ENCODE measurements at places on chromosomes 5 and 9.

DNA sequence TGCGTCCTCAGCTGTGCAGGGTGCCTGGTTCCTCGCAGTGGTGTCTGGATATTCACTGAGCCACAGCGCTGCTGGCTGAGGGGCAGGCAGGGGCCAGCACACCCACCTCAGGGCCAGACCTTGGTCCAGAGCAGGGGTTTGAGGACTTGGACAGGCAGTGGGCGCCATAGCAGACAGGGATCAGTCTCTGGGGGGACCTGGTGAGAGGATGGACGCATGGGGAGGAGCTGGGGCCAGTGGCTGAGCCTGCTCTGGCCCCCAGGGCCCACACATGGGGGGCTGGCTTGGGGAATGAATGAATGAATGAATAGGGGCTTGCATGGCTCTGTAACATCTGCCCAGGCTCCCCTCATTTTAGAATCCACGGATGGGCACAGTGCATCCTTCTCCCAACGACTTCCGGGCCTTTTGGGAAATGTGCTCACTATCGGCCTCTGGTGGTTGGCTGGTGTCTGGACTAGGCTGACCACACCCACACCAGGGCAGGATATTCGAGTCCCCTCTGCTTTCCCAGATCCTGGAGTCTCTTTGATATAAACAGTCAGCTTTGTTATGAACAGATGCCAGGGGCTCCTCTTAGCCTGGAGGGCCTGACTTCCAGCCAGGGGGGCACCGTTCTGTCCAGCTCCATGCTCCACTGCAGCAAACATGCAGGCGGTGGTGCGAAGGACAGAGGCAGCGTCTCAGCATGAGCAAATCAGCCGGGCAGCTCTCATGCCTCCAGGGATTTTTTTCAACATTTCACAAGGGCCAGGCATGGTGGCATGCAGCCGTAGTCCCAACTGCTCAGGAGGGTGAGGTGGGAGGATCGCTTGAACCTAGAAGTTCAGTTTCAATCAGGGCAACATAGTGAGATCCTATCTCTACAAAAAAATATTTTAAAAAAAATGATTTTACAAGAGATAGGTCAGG, 62.6 kb downstream of the NEK6 start:
- DNase-seq, result peak; percentile 55

GRCh38 chr5:59416026-59416425, 477.5 kb downstream of the PDE4D start:
- DNase-seq, result no peak

DNA sequence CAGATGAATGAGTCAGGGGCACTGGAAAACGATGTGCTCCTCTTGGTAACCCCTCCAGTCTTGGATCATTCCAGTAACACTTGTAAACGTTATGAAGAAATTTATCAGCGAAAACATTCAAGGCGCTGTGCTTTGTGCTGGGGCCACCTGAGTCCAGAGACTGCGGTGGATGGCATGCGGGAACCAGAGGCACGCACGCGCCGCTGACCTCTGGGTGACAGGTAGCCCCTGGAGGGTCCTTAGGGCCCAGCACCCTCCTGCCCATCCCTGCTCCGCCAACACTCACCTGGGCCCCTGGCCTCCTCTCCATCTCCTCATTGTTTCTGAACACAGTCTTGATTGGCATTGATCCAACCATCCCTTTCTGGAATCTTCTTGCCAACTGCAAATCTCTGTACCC, 86.9 kb downstream of the DAP start:
- DNase-seq, result no peak

DNA sequence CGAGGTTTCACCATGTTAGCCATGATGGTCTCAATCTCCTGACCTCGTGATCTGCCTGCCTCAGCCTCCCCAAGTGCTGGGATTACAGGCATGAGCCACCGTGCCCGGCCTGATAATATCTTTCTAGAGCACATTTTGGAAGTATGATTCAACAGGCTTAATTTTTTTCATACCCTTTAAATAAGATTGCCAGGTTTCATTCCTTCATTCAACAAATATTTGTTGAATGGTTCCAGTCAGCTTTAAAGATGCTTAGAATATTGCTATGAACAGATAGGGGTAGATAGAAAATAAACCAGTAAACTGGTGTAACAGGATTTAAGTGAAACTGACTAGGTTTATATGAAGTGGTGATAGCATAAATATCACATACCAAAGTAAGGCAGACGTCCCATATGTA, 41.3 kb downstream of the DMXL1 start:
- DNase-seq, result no peak

DNA sequence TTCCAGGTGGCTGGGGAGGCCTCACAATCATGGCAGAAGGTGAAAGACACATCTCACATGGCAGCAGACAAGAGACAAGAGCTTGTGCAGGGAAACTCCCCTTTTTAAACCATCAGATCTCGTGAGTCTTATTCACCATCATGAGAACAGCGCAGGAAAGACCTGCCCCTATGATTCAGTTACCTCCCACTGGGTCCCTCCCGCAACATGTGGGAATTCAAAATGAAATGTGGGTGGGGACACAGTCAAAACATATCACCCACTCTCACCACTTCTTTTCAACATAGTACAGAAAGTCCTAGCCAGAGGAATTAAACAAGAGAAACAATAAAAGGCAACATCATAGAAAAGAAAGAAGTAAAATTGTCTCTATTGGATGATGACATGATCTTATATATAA, 223.4 kb upstream of the SLC24A2 start:
- DNase-seq, result peak; percentile 51

GRCh38 chr5:93886098-93886806, 144.9 kb upstream of the POU5F2 start:
- no peak for DNase-seq

- no peak for DNase-seq
Measured at GRCh38 chr5:103391659-103392058, 133.1 kb downstream of the MACIR start.

- no peak for DNase-seq
Measured at GRCh38 chr5:174412941-174413340, 311.4 kb upstream of the MSX2 start.

DNA sequence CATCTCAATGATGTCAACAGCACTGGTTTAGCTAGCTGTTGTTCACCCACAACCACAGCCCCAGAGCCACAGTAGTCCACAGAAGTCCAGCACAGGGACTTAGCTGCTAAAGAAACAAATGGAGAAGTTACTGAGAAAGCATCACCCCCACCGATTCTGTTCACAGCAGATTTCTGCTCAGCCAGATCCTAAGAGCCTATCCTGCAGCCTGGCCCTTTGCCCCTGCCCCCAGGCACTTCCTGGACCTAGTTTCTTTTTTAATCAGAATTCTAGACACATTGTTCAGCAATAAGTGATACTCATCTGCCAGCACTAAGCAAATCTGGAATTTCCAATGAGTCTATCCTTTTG, 7.4 kb downstream of the B4GALT1 start:
- DNase-seq, result peak; percentile 71

DNA sequence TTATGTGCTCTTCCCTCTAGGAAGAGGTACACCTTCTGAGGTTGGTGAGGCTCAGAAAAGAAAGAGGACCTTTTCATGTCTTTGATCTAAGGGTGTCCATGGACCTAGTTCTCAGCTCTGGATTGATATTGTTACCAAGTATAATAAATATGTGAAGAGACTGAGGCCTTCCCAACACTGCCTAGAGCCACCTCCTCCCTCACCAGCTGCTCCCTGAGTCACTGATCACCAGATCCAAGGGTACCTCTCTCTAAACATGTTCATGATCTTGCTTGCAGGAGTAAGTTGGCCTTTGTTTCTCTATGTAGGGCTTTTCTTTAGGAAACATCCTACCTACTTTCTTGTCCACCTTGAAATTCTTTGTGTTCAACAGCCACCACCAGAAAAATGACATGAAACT, 218.8 kb upstream of the ADRA1B start:
- no peak for DNase-seq

GRCh38 chr9:131559421-131560000, 14.2 kb downstream of the PRRT1B start:
- no peak for DNase-seq

GRCh38 chr5:113056988-113057387, 80.4 kb downstream of the DCP2 start:
- DNase-seq, result no peak

- no peak for DNase-seq
Measured at GRCh38 chr5:120817044-120817985, 353.2 kb downstream of the PRR16 start.

DNA sequence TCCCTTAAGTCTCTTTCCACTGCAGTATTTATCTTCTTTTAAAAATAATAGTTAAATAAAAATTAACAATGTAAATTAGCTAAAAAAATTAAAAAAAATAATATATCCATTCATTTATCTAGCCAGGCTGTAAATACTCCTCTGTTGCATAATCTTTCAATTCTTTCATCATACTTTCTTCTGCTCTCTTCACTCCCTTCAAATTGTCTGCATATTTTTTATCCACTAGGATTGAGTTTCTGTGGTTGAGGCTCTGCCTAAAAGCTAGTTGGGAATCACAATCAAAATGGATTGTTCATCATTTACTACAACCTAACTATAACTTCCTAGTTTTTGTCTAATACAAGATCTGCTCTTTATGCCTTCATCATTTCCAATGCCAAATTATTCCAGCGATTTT, 182.2 kb downstream of the PDE4D start:
- DNase-seq, result no peak

DNA sequence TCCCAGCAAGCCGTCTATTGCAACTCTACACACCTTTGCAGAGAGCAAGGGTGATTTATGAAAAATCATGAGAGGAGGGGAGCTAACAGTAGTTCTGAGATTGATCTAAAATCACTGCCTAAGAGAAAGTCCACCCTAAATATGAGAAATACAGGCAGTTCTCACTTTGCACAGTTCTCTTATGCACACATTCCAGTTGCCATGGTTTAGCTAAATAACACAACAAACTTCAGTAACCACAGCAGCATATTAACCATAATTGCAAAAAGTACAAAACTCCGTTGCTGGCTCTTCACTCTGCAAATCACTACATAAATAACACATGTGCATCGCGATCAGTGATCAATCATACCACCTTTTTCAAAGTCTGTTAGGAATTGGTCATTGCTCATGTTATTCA, 31.1 kb downstream of the PGGT1B start:
- no peak for DNase-seq

DNA sequence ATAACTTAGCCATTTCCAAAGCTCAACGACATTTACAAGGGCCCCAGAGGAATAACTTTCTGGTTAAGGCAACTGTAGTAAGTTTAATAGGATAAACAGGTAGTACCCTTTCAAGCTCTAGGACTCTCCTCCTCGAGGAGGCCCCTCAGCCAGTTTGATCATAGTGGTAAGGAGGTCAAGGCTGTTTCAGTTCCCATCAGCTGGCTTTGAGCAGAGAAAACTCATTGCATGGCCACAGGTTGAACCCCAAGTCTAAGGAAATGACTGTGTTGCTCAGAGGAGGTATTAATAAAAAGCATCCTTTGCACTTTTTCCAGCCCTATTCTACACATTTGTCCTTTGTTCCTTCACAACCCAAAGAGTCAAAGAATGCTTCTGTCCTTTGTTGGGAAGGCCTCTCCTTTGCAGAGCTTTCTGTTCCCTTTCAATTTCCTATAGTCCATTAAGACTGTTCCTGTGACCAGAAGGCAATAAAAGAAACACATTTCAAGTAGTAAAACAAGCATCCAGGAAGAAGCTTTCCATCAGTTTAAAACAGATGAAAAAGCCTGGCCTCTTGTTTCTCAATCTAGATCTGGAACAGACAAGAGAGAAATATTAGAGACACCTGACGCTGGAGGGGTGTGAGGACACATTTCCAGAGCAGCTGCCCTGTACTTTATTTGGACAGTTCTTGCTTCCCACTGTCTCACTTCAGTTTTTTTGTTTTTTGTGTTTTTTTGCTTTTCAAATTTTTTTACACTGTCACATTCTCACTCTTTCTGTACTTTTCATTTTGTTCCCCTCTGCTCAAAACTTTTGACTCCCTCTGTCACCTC, 54.1 kb downstream of the PRRC1 start:
- DNase-seq, result no peak

GRCh38 chr5:74040811-74041491, 415.0 kb downstream of the ARHGEF28 start:
- no peak for DNase-seq

DNA sequence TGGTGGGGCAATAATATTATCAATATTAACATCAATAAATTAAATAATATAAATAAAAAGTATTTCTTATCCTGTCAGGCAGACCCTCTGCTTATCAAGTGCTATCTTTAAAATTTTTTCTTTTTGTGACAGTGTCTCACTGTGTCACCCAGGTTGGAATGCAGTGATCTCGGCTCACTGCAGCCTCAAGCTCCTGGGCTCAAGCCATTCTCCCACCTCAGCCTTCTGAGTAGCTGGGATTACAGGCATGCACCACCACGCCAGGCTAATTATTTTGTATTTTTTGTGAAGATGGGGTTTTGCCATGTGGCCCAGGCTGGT, 53.2 kb downstream of the NDST1 start:
- DNase-seq, result no peak

- DNase-seq, result no peak
Measured at GRCh38 chr5:151695464-151695863, 8.7 kb upstream of the SPARC start.

DNA sequence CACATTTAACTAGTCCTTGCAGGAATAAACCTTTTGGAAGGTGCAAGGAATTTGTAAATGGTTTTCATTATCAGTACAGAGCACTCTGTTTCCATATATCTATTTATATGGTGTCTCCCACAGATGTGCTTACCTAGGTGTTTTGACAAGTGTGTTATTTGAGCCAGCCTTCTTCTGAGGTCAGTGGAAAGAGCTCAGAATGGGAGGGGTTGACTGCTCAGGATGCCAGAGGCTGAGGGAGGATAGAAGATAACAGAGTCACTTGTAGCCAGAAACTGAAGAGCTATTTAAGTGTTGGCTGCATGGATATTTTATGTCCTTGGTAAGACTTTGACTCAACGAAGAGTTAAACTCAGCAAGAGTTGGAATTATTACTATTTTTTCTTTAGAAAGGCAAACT, 5.0 kb downstream of the CMYA5 start:
- DNase-seq, result no peak

DNA sequence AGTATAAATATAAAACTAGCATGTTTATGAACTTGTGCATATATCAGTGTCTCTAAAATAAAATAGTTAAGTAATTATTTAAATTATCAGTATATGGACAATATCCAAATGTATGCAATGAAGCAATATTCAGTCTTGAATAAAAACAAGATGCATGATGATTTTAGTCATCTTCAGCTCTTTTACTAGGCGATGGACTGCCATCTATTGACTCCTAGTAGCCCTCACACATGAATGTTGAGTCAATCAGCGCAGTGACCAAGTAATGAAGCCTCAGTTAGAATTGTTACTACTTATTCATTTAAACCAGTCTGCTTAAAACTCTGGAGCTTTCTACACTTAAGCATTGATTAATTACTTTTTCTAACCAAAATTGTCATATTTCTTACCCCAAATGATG, 92.9 kb upstream of the GRHPR start:
- no peak for DNase-seq

Measured in stimulated activated CD4-positive, alpha-beta T cell treated with anti-CD3 and anti-CD28 coated beads, Interleukin-4, amount 100 ng/mL, for 24 hours (primary cell).